ENCODE measurements at places on chromosomes 6 and 20. TPM values are rescaled to one million over a fixed set of nuclear protein-coding genes. Genes with fewer than 3 reads are reported as not detected.

DNA sequence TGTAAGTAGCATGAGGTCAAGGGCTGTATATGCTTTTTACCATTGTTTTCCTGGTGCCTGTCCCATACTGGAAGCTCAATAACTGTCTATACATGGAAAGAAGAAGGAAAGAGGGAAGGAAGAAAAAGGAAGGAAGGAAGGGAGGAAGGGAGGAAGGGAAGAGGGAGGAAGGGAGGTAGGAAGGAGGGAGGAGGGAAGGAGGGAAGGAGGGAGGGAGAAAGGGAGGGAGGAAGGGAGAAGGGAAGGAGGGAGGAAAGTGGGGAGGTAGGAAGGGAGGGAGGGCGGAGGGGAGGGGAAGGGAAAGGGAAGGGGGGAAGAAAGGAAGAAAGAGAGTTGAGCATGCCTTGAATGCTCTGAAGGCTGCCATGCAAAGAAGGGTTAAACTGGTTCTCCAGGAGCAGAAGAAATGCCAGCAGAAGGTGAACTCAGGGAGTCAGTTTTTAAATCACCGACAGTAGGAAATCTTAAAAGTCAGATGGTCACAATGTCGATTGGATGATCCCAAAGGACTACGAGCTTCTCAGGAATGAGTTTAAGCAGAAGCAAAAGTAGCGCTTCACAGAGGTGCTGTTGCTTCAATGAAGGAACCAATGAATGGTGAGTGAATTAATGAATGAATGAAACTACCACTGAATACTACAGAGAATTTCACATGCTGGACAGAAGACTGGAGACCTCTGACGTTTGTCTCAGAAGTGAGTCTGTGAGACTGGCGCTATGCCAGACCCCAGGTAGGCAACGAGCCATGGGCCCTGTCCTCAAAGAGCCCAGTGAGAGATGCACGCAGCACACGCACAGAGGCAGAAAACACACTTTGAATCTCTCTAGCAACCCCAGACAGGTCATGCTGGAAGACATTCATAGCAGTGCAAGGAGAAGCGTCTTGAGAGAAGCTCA is 117.6 kb downstream of the MRPL14 start:
- no peak for DNase-seq

Gene PPIL1
- 20.4 TPM for total RNA-seq

Gene TAP2
- 2.2 TPM for total RNA-seq

DNA sequence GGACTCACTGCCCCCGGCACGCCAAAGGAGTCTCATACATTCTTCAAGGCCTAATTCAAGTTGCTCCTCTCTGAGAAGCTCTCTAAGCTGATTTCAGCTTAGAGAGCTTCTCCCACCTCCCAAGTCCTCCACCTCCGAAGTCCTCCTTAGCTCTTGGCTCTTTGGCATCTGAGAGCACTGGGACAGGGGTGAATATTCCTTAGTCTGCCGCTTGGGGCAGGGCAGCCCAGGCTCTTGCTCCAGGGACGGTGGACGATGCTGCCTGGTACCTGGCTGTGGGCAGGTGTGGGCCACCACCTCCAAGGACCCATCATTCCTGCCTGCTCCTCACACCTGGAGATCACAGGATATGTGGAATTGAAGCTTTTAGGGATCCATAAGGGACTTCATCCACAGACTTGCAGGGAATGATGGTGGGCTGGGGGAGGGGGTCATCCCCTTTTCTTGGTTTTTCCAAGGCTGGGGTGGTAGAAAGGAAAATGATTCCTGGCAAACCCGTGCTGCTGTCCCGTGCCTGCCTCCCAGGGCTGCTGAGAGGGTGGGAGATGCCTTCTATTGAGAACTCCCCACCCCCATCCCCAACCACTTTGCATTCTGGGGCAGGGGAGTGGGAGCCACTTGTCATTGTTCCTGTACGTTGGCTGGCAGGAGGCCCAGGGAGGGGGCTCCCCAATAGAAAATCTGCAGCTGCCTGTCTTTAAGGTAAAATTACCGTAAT is 57.4 kb downstream of the ARHGAP40 start:
- peak; percentile 42 for DNase-seq

- no peak for DNase-seq
Observed at GRCh38 chr20:5657876-5658200, 92.4 kb upstream of the SHLD1 start.

DNA sequence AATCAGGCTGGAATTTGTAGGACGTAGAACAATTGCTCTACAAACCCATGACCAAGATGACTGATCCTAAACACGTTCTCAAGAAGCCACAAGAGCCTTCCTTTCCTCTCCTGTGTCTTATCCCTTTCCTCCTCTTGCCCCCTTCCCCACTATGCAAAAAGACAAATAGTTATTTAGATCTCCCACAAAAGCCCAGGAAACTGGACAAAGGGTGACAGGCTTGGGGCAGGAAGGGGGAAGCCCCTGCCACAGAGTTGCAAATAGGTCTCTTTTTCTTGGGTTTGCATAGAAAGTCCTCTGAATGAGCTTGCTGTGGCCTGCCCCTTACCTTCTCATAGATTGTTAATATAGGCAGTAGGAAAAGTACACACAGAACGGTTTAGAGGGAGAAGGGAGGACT is 377.1 kb upstream of the BTBD3 start:
- DNase-seq = no peak

- DNase-seq = no peak
Observed at GRCh38 chr6:20708367-20709124, 174.3 kb downstream of the CDKAL1 start.

DNA sequence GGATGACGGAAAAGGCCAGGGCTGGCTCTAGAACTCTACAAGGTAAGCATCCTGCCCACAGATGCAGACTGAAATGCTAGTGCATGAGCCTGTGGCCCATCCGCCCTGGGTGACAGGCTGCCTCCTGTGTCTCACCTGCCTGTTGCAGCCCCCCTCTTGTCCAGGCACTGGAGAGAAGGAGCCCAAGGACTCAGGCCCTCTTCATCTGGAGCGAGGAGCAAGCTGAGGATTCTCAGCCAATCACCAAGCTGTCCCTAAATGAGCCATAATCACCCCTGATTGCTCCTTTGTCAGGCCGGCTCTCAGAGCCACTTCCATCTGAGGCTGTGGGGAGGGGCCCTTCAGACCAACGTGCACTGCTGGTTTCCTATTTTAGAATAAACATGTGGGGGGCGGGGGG is 10.0 kb upstream of the SLC32A1 start:
- DNase-seq = no peak

Gene CPXM1
- total RNA-seq = not detected

Gene FNDC1
- total RNA-seq = 5.2 TPM

Gene PAX1
- not detected for total RNA-seq

DNA sequence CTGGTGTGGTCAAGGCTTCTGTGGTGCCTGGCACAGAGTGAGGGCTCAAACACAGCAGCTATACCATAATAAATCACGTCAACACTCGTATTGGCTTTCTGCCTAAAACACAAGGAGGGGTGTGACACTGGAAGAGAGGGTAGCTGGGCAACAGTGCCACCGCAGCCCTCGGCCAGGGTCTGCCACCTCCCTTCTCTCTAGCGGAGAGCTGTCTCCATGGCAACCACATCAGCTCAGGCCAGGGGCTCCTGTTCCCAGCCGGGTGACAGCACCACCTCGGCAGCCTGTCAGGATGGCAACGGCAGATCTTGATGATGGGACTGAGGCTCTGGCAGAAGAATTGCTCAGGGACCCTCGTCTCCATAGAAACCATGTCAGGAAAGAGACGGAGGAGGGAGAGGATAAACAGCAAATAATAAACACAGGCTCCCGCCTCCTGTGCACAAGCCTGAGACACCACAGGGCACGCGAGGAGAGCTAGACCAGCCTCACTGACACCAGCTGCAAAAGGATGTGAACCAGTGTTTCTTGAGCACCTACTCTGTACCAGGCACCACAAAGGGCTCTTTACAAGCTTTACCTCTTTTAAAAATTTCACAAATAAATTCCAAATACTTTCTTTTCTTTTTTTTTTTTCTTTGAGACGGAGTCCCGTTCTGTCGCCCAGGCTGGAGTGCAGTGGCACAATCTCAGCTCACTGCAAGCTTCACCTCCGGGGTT is 50.4 kb upstream of the TLDC2 start:
- DNase-seq = no peak

Gene SEL1L2
- total RNA-seq = not detected

- no peak for DNase-seq
Observed at GRCh38 chr6:111195656-111196055, 108.4 kb downstream of the SLC16A10 start.

DNA sequence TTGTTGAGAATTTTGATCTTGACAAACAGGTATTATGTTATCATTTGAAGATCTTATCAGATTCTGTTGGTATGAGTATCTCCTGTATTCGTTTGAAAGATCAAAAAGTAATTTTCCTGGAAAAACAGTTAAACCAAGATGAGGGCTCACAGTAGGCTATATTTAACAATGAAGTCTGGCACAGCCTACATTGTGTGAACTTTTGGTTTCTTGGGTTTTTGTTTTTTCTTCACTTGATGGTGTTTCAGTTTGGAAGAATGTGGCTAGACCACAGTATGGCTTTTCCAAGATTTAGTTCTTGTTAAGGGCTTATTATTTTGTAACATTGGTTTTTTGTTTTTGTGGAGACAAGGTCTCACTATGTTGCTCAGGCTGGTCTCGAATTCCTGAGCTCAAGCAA is 306.4 kb downstream of the CDKAL1 start:
- DNase-seq = peak; percentile 58

Gene GLP1R
- not detected for total RNA-seq

DNA sequence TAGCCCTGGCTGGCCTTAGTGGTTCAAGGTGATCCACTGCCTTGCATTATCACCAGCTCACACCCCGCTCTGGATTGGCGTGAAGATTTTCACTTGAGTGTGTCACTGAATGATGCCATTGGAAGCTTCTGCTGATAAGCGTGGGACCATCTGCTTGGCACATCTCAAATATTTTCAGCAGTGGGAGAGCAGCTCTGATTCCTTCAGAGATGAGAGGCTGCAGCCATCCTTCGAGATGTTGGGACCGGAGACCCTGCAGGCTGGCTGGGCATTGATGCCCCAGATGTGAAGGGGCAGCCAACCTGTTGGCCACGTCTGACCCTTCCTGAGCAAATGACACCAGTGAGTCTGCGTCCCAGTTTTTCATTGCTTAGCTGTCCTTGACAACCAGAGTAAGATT is at the start of gene MAS1:
TSS of gene MAS1 (plus strand) at position 197 of the 400 bp plus-strand sequence. CDS start 15,968 bp downstream, outside the sequence.
- DNase-seq = no peak

DNA sequence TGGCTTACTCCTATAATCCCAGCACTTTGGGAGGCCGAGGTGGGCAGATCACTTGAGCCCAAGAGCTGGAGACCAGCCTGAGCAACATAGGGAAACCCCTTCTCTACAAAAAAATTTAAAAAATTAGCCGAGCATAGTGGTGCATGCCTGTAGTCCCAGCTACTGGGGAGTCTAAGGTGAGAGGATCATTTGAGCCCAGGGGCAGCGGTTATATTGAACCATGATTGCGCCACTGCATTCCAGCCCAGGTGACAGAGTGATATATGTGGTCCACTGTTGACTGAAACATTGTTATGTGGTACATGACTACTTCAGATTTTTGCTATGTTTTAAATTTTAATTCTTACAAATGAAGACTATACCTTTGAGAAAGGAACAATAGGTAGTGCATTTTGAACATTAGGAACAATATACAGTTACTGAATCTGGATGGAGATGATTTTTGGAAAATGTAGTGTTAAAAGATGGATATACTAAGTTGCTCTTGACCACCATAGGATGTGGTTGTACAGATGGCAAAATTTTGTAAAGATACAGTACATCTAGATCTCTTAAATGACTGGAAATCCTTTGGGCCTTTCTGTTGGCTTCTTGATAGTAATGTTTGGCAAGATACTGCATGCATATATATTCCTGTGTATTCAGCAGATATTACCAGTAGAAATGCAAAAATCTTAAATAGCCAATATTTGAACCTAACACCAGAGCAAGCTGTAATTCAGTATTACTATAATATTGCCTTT is 35.9 kb downstream of the MAPK14 start:
- DNase-seq = no peak

DNA sequence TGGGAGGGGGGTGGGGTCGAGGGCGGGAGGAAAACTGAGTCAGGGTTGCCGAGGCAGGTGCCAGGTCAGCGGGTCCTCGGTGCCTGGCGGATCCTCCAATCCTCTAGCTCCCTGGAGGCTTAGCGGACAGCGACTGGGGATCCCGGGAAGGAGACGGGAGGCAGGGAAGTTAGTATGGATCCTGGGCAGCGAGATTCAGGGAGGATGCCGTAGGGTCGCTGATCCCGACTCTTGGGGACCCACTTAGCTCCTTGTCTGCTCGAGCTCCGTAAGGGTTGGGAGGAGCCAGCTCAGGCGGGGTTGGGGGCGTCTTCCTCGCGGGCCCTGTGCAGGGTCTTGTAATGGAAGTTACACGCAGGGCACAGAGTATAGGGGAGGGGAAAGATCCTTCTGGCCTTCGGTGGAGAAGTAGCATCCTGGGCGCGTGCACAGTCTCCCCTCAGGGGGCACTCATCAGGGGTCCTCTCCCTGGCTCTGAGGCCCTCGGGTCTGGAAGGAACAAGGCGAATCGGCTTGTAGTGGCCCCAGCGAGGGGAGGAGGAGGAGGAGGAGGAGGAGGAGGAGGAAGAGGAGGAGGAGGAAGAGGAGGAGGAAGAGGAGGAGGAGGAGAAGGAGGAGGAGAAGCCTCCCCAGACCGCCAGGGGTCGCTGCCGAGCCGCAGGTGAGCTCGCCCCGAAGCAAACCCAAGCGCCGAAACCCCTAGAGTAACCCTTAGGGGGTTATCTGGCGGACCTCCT is 6.4 kb upstream of the SLC12A5 start:
- DNase-seq = peak; percentile 33

GRCh38 chr6:105648276-105648675 is 245.4 kb upstream of the PREP start:
- DNase-seq = no peak

GRCh38 chr6:154316131-154316530 is 40.5 kb downstream of the IPCEF1 start:
- DNase-seq = no peak

- DNase-seq = peak; percentile 96
Observed at GRCh38 chr20:4064144-4064909, 49.0 kb upstream of the RNF24 start.

Gene NNAT
- not detected for total RNA-seq

GRCh38 chr6:121443971-121444541 is 8.6 kb downstream of the GJA1 start:
- peak; percentile 49 for DNase-seq
